ENCODE measurements at places on chromosomes 7 and 10.

DNA sequence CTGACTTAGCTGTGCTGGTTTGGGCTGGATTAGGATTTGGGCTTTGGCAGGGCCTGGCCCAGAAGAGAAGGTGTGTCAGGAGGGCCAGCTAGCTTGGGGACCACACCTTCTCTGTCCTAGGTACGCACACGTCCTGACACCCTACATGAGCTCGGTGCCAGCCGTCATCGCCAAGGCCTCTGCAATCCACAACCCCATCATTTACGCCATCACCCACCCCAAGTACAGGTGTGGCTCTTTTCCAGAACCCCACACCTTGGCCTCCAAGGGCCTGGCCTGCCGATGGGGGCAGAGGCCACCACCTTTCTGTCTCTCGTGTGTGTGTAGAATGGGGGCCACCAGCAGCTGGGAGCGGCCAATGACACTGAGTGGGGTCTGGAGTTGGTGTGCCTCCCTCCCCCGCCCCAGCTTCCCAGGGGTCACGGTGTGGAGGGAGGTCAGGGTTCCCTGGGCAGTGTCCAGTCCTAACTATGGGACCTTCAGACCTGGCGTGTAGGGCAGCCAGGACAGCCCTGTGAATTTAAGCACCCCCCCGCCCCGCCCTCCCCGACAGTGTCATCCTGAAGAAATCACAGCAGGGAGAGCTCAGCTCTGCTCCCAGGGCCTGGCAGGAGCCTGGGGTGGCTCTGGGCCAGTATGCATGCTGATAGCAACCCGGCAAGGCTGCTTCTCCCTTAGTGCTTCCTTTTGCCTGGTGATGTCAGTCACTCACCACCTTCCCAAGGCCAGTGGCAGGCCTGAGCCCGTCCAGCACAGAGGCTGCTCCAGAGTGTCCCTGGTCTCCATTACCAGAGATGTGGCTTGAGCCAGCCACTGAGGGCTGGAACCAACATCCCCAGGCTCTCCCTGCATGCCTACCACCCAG, 6.9 kb upstream of the LDB3 start:
- DNase-seq: no peak

GRCh38 chr10:91381257-91381891, 28.8 kb upstream of the HECTD2 start:
- DNase-seq: no peak

DNA sequence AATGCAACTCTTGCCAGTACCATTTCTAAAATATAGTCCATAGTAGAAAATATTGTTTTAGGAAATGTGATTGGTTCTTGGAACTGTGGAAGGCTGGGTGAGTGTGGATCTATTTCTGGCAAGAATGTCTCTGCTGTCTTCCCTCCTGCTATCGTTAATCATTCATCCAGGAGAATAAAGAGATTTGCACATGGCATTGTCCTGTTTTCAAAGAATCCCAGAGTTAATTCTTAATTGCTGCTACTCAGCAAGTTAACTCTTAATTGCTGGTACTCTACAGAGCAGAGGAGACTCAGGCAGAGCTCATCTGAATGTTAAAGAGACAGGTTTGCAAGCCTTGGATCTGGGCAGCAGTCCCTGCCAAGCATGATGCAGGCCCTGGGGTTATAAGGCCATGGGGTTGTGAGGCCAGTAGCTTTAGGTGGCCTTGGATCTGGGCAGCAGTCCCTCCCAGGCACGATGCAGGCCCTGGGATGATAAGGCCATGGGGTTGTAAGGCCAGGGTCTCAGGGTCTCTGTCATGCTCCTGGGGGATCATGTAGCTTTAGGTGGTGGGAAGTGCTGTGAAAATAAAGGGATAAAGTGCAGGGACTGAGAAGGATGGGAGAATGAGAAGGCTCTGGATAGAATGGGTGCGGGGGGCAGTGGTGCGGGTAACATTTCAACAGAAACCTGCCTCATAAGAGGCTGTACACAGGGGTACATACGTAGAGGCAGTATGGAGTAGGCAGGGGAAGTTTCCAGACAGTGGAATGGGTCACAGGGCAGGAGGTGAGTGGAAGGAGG, 162.3 kb downstream of the SVIL start:
- no peak for DNase-seq

DNA sequence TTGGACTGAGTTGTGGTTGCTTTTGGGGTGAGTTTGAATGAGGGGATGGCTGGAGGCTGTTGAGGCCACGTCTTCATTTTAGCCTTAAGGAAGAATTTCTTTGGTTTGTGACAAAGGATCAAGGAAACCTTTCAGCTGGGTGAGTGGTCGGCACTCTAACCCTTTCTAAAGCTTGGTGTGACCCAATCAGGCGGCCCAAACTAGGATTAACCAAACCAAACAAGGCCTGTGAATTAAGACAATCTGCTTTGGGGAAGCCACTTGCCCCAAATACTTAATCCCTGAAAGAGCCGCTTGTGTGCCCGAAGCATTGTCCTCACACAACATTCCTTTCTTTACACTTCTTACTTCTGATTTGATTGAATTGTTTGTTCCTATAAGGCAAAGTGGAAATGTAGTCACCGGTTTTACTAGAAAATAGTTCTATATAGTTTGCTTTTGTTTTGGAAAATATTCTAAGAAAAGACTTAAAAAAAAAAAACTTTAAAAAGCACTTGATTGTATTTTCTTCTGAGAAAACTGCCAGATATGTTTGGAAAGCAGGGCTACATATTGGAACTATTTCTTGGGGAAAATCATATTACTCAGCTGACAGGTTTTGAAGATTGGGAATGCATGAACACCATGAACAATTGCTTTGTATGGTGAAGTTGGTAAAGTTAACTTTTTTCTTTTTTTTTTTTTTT, 272.4 kb upstream of the BMPER start:
- no peak for DNase-seq

GRCh38 chr10:31687663-31688482, 240.8 kb downstream of the ARHGAP12 start:
- DNase-seq: no peak

Measured in D341Med (cell line).